ENCODE measurements at places on chromosomes 4 and X. TPM values are rescaled to one million over a fixed set of nuclear protein-coding genes. Genes with fewer than 3 reads are reported as not detected.

GRCh38 chrX:118698516-118699170, 28.8 kb upstream of the IL13RA1 start:
- no peak for DNase-seq

GRCh38 chrX:73963682-73964081, 340.3 kb upstream of the ZCCHC13 start:
- DNase-seq, result no peak

DNA sequence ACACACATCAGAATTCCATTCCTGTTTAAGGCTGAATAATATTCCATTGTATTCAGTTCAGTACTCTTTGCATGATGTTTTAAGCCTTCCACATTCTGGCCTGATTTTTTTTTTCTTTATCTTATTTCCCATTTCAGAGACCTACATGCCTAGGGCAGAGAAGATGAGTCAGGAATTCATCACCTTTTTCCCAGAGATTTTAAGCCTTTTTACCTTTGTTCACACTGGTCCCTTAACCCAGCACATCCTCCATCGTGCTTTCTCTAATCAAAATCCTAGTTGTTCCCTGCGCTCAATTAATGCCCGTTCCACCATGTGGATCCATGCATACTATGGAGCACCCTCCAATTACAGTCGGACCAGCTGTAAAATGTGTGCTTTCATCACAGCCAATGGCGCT, 245.1 kb downstream of the DHX15 start:
- DNase-seq, result no peak

GRCh38 chrX:22135994-22136684, 104.0 kb downstream of the PHEX start:
- DNase-seq, result peak; percentile 33

The KLB gene
- total RNA-seq, result 1.2 TPM

Measured in pancreas (tissue), 10 donors.